ENCODE measurements at places on chromosomes 2 and 18.

DNA sequence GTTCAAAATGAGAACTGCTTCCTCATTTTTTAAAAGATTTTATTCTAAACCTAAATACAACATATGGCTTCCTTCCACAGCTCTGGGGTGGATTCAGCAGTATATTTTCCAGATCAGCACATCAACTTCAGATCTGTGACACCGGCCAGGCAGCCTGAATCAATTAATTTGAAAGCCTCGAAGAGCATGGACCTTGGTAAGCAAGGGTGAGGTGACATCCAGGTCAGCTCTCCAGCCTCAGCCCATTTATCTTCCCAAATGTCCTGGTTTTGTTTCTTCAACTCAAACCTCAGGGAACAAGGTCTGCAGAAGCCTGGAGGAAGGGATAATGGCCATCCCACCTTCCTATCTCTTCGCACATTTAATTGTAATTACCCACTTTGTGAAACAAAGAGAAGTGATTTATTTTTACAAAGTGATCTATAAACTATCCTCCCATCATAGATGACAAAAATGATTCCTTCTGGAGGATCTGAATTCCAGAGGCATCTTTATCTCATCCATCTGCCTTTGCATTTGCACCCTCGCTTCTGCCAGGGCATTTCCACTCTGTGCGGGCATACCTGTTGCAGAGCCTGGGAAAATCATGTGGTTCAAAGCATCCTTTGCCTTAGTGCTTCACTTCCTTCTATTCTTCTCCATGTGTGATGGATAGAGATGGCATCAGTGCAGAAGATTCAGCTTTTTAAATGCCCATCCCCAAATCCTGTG, 489.0 kb upstream of the NRP2 start:
- DNase-seq: no peak

- DNase-seq: no peak
Measured at GRCh38 chr2:136764452-136765255, 691 bp upstream of the THSD7B start.

- no peak for DNase-seq
Measured at GRCh38 chr2:237041231-237041630, 44.5 kb upstream of the COPS8 start.

DNA sequence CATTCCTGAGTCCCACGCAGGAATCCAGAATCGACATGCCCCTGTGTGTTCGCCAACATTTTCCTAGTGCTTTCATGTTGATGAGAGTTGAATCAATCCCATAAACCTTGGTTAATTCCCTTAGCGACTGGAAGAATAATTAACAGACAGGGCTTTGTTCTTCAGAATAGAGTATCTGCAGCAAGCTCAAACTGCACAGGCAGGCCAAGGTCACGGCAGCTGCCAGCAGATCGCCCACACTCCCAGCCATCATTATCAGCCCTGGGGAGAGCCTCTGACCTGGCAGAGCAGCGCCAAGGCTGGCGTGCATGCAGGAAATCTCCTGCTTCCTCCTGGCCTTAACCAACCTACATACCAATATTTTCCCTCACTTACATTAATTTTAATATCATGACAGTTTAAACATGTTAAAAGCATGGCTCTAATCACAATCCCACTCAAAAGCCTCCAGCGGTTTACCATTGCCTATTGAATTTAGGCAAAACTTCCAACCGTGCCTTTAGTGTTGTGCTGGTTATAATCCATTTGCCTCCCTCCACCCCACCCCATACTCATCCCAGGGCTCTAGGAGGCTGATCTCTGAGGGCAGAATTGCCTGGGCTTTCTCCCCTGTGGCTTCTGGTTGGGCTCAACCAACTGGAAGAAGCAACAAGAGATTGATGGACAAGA, 46.8 kb upstream of the NCK2 start:
- no peak for DNase-seq

DNA sequence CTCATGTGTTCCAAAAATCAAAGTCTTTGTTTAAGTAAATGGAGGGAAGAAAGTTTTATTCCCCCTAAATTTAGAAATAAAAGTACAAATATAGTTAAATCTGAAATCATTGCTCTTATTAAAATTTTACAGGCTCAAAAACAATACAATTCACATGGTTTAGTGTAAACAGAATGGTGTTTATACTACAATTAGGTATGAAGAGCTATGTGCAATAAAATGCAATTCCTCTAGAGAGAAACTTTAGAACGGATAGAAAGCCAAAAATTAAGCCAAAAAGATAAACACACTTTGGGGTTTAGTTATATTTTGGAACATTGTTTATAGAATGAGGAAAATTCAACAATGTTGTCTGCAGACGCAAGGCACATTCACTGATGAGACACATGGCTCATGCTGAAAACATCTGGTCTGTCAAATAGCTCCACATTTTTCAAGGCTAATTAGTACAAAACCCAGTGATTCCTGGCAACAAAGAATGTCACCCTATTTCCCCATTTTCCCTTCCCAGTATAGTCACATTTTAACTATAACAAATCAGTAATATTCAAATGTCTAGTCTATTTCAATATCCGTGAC, 103.3 kb downstream of the EXOC6B start:
- no peak for DNase-seq

- DNase-seq: no peak
Measured at GRCh38 chr18:69996951-69997798, 49.5 kb upstream of the CD226 start.

- no peak for DNase-seq
Measured at GRCh38 chr18:76386886-76387285, 108.2 kb downstream of the ZNF516 start.

- DNase-seq: no peak
Measured at GRCh38 chr2:216259081-216259480, 113.2 kb downstream of the MARCHF4 start.

DNA sequence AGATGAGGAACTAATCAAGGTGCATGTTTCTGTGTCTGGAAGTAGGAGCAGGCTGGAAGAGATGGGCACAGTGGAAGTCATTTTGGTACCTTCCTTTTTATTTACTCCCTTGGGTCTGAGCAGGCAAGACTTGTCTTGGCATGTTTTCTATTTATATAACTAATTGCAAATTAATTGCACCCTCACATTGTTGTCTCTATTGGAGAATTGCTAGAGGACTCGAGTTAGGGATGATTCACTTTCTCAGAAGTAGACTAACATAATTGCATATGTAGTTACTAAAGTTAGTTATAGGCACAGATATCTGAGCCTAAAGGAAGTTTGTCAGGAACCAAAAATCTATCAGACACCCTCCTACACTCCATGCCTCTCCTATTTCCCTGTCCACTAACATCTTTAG, 92.8 kb upstream of the NRP2 start:
- DNase-seq: no peak

DNA sequence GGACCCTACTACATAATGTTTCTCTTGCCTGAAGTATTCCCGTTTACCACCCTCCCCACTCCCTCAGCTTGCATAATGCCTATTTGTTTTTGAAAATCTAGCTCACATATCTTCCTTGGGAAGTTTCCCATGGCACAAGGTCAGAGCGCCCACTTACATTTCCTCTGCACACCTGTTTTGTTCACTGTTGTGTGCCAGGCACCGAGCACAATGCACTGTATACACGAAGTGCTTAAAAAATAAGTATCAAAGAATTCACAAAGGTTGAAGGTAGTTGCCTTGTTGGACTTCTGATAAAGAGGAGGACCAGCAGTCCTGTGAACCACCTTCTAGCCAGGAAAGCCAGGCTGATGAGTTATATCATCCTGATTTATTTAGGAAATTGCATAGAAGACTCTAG, 16.8 kb upstream of the RHOB start:
- DNase-seq: no peak

- DNase-seq: no peak
Measured at GRCh38 chr18:46715062-46715461, 41.8 kb downstream of the ST8SIA5 start.

- DNase-seq: no peak
Measured at GRCh38 chr18:62881509-62882016, 166.2 kb downstream of the PHLPP1 start.

GRCh38 chr2:241255542-241256167, 59.8 kb downstream of the HDLBP start:
- DNase-seq: no peak

DNA sequence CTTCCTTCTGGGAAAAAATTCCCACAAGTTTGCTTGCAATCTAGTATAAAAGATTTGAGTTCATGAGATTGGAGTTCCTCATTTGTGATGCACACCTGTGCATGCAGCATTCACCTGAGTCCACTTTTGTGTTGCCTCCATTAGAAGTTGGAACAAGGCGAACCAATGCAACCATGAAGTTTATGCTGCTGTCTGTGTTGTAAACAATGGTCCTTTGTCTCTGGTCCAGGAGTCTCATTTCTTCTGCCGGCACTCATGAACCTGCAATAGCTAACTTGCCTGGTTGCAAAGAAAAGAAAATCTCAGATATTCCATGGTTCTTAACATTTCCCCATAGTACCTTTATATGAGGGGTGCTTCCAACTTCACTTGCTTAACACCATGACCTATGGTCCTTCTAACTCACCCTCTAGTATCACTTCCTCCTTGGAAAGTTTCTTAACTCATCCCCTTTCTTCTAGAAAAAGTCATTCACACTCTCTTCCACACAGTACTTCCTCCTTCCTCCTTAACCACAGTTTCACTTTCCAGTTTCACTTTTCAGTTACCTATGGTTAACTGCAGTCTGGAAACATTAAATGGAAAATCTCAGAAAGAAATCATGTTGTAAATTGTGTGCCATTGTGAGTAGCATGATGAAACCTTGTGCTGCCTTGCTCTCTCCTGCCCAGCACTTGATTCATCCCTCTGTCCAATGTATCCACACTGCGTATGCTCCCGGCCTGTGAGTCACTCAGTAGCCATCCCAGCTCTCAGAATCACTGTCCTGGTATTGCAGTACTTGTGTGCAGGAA, 128.8 kb upstream of the TRIB2 start:
- no peak for DNase-seq

DNA sequence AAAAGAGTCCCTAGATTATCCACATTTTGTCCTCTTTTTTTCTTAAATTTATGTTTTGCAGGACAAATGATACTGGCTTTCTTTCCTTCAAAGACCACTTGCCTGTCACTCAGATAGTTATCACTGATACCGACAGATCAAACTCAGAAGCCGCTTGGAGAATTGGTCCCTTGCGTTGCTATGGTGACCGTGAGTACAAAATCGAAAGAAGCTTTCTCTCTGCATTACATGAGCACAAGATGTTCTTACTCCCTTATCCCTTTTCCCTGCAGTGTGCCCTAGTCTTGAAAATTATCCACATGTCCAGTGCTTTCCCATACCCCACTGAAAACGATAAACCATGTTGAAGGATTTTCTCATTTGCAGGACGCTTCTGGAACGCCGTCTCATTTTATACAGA, 738.5 kb downstream of the CNTNAP5 start:
- no peak for DNase-seq

- DNase-seq: no peak
Measured at GRCh38 chr2:110794951-110795350, 62.6 kb downstream of the ACOXL start.

DNA sequence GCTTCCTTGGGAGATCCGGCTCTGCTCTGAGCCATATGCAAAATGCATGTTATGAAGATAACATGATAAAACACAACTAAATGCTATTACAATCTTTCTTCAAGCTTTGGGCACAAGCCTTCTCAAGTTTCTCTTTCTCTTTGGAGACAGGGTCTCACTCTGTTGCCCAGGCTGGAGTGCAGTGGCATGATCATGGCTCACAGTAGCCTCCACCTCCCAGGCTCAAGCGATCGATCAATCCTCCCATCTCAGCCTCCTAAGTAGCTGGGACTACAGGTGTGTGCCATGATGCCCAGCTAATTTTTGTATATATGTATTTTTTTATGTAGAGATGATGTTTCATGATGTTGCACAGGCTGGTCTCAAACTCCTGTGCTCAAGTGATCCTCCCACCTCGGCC, 107.7 kb upstream of the SP3 start:
- no peak for DNase-seq

DNA sequence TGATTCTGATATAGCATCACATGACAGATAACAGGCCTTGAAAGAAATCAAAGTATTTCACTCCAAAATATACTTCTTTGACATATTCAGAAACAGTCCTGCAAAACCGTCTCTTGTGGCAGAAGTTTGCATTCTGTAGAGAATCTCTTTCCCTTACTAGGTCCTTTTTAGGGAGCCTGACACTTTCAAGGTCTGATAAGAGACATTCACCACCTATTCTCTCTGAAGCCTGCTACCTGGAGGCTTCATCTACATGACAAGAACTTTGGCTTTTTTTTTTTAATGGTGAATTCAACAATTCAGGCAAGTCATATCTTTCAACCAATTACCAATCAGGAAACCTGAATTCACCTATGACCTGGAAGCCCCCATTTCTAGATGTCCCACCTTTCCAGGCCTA, 83.8 kb downstream of the CCDC178 start:
- DNase-seq: no peak
